Hepatic stellate cell (primary cell): ENCODE measurements at places on chromosomes 5 and 9.

GRCh38 chr9:12394105-12394504 is 299.1 kb upstream of the TYRP1 start:
- no peak for DNase-seq

- no peak for DNase-seq
Observed at GRCh38 chr5:58317009-58317408, 142.9 kb downstream of the PLK2 start.

DNA sequence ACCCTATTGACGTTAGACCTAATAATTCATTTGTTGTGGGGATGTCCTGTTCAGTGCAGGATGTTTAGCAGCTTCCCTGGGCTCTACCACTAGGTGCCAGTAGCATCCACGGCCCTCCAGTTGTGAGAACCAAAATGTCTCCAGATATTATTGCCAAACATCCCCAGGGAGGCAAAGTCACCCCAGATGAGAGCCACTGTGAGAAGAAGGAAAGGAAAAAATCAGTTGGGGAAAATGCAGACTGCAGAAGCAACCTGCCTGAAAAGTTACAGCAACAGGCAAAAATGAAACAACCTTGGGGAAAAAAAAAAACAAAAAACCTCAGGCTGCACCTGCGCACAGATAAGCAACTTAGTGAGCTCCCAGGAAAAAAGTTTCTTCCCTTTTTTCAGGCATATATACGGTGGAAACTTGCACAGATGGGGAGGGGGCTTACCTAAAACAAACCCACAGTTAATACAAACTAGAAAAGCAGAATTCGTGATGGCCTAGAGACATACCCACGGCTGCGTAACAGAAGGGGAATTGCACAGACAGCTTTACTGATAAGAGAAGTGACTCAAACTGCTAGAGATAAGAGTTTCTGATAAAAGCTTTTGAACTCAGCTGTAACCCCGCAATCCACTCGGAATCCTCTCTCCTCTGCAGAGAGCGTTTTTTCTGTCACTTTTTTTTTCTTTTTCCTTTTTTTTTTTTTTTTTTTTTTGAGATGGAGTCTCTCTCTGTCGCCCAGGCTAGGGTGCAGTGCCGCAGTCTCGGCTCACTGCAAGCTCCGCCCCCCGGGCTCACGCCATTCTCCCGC is 29.8 kb upstream of the FBP1 start:
- DNase-seq: peak; percentile 69

GRCh38 chr5:58153255-58153654 is 306.6 kb downstream of the PLK2 start:
- no peak for DNase-seq

- no peak for DNase-seq
Observed at GRCh38 chr9:111832449-111832848, 37.7 kb upstream of the SHOC1 start.

DNA sequence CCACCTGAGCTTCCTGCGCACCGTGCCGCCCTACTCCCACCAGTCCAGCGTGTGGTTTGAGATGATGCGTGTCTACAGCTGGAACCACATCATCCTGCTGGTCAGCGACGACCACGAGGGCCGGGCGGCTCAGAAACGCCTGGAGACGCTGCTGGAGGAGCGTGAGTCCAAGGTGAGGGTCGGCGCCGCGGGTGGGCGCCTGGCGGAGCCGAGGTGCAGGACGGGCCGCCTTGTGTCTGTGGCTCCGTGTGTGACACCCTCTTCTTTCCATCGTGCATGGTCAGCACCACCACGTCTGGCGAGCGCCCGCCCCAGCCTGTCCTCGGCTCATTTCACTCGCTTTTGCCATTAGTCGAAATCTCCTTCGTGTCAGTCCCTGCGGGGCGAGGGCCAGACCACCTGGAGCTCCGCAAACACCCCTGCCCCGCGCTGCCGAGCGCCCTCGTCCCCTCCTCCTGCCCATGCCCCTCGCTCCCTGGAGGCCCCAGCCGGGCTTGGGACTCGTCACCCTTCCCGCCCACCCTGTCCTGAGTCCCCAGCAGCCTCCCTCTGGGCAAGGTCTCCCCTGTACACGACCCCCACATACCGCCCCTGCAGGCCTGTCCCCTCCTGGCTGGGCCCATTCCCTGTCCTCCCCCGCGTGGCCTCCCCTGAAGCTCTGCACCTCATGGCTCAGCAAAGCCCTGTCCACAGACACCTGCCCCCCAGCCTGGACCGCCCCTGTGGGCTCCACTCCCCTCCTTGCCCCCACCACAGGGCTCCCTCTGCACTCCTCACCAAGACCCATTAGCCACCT is 7.0 kb downstream of the GRIN1 start:
- no peak for DNase-seq

- DNase-seq: no peak
Observed at GRCh38 chr5:14696851-14697250, 32.3 kb downstream of the OTULIN start.

DNA sequence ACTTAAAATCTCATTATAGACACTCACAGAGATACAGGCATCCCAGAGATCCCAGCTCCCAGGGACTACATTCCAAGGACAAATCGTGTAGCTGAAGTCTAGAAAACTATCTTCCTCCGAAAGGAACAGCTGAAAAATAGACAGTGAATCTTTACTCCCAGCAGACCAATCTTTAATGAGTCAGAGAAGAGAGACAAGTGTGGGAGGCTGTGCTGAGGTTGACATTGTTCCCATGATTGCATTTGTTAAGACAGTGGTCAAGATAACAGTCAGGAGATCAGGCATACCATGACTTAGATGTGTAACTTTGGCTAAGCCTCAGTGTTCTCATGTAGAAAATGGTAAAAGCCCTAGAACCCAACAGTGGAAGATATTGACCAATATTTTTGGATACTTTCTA is 120.7 kb downstream of the PAPPA start:
- DNase-seq: peak; percentile 26

- DNase-seq: no peak
Observed at GRCh38 chr5:58235299-58235698, 224.6 kb downstream of the PLK2 start.

DNA sequence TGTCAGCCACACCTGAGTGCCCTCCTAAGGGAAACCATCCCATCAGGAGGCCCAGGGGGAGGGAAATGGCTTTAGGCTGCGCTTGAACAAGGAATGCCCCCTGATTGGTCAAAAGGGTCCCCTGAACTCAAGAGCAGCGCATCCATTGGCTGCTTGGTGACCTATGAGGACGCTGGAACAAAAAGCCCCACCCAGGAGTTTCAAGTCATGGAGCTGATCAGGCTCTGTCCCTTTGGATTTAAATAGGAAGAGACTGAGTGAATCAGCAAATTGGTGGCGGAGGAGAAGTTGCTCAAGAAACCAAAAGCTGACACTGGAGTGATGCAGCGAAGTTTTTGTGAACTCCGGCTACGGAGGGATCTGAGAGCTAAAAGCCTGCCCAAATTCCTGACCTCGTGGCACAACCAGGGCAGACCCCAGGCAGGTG is 66.7 kb downstream of the SMIM23 start:
- DNase-seq: no peak

DNA sequence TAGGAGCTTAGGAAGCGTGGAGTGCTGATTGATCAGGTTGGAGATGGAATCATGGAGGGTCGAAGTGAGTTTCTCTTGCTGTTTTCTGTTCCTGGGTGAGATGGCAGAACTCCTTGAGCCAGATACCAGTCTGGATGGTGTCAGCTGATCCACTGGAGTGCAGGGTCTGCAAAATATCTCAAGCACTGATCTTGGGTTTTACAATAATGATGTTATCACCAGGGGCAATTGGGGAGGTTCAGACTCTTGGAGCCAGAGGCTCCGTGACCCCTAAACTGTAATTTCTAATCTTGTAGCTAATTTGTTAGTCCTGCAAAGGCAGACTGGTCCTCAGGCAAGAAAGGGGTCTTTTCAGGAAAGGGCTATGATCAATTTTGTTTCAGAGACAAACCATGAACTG is 80.0 kb upstream of the NIPAL4 start:
- DNase-seq: no peak

DNA sequence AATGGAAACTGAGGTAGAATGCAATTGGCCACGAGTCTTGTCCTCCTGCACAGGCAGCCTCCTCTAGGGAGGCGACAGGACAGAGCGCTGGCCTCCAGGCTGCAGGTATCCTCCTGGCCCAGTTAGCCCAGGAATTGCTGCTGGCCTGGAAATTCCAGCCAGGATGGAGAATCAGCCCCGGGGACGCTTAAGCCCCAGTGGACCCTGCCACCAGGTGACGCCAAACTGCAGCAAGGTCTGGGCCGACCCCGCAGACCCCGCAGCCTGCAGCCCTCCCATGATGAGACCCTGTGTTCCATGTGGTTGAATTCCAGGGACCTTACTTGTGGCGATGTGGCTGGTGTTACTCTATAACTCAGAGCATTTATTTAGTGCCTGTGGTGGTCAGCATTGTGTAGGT is 7.3 kb downstream of the CACFD1 start:
- DNase-seq: no peak

GRCh38 chr9:80009204-80009603 is 437.4 kb downstream of the TLE4 start:
- DNase-seq: no peak

- DNase-seq: peak; percentile 3
Observed at GRCh38 chr5:146825033-146825432, 53.5 kb downstream of the PPP2R2B start.

- DNase-seq: peak; percentile 79
Observed at GRCh38 chr5:16809395-16810207, 126.5 kb downstream of the MYO10 start.

DNA sequence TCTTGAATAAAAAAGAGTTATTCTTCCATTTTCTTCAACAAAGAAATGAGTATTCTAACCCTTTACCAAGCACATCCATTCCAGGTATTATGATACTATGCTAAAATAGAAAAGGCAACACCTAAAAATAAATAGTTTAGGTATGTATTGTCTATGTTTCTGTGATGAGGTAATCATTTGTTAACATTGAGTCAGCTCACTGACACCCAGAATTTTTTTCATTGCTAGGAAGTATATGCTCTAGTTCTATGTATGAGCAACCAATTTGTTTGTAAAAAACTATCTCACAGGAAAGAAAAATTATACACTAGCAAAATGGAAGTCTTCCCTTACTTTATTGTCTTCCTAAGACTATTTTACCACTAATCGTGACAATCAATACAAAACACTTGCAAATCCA is 615.6 kb upstream of the GRIN3A start:
- DNase-seq: no peak

DNA sequence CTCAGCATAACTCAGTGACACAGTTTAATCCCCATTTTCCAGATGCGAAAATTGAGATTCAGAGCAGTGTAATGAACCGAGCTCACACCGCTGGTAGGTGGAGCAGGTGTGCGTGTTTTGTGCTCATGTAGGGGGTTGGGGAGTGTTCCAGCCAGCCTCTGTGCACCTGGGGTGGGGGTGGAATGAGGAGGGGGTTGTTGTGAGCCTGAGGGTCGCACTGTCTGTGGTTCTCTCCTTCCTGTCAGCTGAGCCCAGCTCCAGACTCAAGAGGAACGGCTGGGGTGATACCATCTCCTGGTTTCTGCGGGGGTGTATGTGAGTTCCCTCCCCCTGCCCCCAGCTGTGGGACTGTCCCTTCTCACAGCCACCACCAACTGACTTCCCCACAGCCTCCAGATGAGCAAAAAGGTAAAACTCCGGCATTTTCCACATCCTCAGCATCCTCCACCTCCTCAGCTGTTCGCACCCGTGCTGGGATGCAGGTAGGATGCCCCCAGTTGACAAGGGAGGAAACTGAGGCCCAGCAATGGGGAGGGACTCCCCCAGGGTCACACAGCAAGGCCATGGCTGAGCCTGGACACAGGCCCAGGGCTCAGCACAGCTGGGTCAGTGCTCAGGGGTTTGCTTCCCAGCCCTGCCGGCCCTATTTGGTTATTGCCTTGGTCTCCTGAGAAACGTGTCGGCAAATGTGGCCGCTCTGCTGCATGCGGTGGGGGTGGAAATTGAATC is 2.1 kb downstream of the SH2D3C start:
- DNase-seq: no peak

DNA sequence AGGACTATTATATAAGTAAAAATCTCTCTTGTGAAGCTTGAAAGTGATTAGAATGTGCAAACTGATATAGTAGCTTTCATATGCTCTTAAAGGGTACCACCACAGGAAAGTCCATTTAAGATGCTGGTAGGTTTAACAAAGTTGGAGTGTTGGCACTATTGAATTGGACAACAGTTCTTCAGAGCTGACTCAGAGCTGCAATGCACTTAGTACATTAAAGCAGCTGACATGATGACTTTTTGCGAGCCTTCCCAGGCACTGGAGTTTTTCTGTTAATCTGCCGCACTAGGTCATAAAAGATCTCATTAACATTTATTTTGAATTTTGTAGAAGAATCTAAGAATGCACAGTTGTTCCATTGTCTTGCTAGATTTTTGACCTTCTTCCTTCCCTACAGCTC is 243.8 kb downstream of the ADAMTSL1 start:
- no peak for DNase-seq

GRCh38 chr5:78610636-78611035 is 37.9 kb downstream of the LHFPL2 start:
- no peak for DNase-seq

DNA sequence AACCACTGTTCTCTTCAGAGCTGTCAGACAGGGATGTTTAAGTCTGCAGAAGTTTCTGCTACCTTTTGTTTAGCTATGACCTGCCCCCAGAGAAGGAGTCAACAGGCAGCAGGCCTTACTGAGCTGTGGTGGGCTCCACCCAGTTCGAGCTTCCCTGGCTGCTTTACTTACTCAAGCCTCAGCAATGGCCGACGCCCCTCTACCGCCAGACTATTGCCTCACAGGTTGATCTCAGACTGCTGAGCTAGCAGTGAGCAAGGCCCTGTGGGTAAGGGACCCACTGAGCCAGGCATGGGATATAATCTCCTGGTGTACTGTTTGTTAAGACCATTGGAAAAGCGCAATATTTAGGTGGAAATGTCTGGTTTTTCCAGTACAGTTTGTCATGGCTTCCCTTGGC is 229.6 kb downstream of the TMEM167A start:
- no peak for DNase-seq

DNA sequence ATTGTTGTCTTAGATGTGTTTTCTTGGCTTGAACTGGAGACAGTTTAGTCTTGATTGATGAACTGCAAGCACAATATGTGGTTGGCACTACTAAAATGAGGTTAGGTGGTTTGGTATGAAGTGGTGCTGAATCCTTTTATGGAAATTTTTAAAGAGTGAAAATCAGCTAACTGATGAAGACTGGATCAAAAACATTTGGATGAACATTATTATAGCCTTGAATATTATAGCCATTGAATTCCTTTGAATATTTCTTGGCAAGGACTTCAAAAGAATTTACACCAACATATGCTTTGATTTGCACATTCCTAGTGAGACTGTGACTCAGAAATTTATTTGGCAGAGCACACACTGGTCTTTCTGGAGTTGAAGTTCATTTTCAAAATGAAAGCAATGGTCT is 318.3 kb downstream of the CHSY3 start:
- no peak for DNase-seq

GRCh38 chr9:130986356-130986965 is 22.5 kb upstream of the LAMC3 start:
- no peak for DNase-seq

DNA sequence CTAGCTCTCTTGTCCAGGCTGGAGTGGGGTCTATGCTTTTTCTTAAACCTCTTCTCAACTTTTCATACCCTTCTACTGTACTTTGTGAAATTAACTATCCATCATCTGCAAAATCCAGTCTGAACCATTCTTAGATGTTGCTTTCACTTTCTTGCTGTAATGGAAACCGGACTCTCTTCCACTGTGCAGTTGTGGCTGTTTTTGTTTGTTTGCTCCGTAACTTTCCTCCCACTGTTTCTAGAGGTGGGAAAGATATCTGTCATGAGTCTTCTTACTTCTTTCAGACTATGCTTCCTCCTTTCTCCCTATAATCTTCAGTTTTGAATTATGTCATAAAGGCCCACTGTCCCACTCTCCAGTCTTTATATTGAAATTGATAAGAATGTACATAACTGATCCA is 6.5 kb downstream of the TNPO1 start:
- DNase-seq: no peak
